Activated T-cell treated with anti-CD3 and anti-CD28 coated beads, Interleukin-2, amount 50 U/mL, for 48 hours (primary cell): ENCODE measurements at places on chromosomes 4 and X.

GRCh38 chr4:73053076-73053475, 16.4 kb downstream of the COX18 start:
- no peak for DNase-seq

DNA sequence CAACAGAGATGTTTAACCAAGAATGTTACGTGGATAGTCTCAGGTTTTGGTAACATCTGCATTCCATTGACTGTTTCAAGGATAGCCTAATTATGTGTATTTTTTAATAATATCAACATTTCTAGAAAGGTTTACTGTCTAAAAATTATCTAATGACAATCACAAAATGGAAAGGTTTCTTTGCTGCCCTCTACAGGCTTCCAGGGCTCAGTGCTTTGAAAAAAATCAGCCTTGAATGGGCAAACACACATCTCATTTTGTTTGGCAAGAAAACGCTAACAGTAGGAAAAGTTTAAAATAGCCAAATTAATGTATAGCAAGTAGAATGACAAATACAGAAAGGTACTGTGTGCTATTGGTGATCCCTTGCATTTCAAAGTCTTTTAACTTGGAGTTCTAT, 223.4 kb upstream of the PRPS2 start:
- DNase-seq: no peak

- DNase-seq: no peak
Observed at GRCh38 chr4:123667496-123667895, 270.9 kb downstream of the SPRY1 start.

DNA sequence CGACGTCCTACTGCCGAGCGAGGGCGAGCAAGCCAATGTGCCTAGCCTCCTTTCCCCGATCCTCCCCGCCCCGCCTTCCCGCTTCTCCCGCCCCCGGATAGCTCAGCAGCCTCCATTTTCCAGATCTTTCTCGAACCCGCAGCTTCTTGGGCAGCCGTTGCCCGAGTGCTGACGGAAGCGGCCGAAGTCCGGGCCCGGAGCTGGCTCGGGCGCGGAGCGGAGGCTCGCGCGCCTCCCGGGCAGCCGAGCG, 172 bp upstream of the HSPA4L start:
- no peak for DNase-seq

- DNase-seq: no peak
Observed at GRCh38 chrX:11579636-11580600, 85.8 kb downstream of the ARHGAP6 start.

DNA sequence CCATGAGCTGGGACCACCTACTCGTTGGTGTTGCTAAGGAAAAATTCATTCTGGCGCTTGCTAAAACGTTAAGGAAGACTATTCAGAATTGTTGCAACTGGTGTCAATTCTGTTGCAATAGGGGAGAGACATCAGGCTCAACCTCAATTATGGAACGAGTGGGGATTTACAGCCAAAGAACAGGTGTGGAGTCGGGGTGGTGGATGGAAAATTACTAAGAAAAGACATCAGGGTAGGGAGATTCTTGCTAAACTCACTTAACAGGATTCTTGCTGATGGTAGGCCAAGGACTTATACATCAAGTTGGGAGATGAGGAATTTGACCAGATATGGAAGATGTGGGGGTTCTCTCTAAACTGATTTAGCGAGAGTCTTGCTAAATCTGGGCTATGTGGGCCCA, 139.7 kb downstream of the TENM3 start:
- DNase-seq: no peak

GRCh38 chr4:38954727-38955126, 77.5 kb downstream of the TMEM156 start:
- no peak for DNase-seq

DNA sequence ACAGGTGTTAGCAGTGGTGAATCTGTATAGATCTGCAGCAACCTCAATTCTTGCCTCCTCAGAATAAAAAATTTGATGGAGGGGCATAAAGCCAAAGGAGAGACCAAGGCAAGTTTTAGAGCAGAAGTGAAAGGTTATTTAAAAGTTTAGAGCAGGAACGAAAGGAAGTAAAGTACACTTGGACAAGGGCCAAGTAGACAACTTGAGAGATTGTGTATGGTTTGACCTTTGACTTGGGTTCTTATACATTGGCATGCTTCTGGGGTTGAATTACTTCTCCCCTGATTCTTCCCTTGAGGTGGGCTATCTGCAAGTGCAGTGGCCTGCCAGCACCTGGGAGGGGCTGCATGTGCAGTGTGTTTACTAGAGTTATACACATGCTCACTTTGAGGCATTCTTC, 278.8 kb upstream of the NDST3 start:
- no peak for DNase-seq

DNA sequence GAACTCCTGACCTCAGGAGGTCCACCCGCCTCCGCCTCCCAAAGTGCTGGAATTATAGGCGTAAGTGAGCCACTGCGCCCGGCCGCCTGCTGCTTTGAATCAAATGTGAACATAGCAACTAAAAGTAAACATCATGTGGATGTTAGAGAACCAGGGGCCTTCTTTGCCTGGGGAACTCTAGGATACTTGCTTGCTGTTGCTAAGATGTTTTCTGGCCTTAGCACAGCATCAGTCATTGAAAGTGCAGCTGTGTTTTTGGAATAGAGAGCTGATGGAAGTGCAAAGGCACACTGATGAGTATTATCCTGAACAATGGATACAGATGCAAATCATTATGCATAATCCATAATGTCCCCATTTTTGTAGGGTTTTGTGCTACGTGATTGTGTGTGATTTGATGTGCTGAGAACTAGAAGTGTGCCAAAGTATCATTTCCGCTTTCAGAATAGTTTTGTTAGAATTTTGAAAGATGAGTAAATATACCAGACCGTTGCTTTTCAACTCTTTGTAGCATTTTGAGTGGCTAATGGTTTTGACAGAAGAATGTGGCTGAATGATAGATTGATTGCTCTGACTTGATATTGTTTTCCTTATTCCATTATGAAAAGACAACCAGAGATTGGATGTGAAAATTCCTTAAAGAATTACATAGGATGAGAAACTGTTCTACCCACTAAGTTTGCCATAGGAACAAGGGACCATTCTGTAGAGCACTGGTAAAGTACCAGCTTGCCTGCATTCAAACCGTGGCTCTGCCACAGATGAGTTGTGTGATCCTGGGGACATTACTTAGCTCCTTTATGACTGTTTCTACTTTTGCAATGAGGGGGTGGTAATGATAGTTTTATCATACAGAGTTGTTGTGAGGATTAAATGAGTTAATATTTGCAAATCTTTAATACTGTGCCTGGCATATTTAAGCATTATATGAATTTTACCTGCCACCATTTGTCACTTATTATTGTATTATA, 74.7 kb downstream of the REPS2 start:
- DNase-seq: no peak

GRCh38 chr4:17812125-17812524, 1.3 kb downstream of the NCAPG start:
- no peak for DNase-seq

- DNase-seq: peak; percentile 76
Observed at GRCh38 chrX:120603707-120604360, at the start of gene MCTS1. Gene MCTS1 (plus strand): TSS chrX:120604101. CDS start chrX:120604237, 136 bp downstream.

GRCh38 chrX:108696690-108697089, 39.7 kb downstream of the IRS4 start:
- no peak for DNase-seq

DNA sequence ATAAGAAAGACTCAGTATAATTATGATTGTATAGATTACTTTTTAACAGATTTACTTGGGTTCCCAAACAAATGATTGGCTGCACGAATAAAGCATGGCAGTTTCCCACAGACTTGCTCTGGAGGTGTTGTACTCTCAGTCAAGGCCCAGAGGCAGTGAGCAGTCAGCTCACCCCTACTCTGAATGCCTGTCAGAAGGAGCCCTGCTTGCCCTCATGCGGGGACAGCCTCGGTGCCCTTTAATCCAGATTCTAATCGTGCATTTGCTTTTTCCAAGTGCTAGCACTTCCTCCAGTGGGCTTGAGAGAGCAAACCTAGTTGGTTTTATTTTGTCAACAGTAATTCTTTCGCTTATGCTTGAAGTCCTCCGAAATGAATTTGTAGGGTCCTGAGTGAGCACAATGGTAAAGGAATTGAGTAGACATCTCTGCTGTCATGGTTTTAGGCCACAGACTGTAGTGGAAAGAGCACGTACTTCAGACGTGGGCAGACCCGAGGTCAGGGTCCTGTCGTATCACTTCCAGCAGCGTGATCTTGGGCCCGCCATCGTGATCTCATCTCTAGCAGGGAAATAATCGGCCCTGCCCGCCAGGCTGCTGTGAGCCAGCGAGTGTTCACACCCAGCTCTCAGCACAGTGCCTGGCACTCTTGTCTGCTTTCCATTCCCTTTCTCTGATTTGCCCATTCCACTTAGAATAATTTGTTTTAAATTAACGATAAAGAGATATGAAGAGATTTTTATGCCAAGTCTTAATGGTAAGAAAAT, 48.3 kb downstream of the GRK4 start:
- no peak for DNase-seq

DNA sequence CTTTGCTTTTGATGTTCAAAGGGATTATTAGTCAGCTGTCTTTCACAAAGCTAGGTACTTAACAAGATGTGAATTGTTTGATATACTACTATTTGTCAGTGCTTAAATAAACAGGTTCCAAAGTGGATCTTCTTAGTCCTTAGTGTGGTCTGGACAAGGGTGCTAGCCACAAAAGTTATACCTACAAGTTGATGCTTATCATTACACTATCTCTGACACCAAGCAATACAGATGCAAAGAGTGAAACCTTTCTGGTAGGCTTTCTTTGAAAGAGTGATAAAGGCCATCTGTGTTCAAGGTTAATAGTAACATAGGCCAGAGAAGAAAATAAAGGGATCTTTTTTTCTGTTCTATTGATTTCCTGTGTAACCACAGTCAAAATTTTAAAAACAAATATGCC, 12.2 kb upstream of the RBPJ start:
- no peak for DNase-seq

DNA sequence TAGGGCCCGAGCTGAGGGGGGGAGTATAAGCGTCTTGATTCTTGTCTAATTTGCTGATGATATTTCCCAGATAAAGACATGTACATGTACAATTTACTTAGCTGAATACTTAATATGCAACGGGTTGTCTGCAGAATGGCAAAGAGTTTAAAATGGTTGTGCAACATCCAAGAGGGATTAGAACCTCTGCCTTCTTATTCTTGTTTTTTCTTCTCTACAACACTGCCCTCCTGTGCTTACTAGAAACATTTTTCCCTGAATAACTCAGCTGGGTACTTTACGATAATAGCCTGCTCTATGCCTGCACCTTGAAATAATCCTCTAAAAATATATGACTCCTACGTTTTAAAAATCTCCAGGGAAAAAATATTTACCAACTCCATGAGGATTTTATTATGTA, 41.8 kb downstream of the INTS12 start:
- no peak for DNase-seq

DNA sequence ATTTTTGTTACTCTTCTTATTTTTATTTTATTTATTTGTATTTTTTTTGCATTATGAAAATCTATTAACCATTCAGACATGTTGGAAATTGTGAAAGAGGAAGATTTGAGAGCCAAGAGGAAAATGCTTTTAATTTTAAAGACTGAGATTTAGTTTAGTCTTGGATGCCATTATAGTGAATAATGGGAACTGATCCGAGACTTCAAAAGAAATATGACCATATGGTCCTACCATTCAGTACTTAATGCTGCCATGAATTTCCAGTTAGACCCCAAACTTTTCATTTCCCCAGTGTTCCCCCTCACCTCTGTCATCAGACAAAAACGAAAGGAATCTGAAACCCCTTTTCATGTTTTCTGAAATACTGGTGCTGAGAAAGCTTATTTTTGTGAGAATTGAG, 95.5 kb downstream of the TENM3 start:
- DNase-seq: no peak

DNA sequence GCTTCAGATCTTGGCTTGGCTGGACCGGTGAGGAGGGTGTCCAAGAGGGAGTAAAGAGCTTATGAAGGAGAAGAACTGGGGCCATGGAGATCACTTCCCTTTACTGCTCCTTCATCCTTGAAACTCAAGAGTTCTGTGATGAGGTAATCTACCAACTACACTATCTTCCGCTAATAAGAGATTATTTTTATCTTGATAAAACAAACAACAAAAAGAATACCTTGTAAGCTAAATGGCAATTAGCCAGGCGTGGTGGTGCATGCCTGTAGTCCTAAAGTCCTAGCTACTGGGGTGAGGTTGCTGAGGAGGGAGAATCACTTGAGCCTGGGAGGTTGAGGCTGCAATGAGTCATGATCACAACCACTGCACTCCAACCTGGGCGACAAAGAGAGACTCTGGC, 47.4 kb downstream of the HAUS3 start:
- DNase-seq: no peak

DNA sequence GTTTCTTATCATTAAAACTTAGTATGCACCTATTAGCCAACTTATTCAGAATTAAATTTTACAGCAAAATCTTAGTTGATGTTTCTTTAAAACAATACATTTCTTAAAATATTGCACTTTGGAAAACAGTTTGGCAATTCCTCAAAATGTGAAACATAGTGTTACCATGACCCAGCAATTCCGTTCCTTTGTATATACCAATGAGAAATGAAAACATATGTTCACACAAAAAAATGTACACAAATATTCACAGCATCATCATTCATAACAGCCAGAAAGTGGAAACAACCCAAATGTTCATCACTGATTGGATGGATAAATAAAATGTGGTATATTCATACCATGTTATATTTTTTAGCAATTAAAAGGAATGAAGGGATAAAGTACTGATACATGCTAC, 50.2 kb downstream of the WDR44 start:
- DNase-seq: no peak

GRCh38 chr4:171334549-171334948, 478.7 kb upstream of the GALNTL6 start:
- no peak for DNase-seq

DNA sequence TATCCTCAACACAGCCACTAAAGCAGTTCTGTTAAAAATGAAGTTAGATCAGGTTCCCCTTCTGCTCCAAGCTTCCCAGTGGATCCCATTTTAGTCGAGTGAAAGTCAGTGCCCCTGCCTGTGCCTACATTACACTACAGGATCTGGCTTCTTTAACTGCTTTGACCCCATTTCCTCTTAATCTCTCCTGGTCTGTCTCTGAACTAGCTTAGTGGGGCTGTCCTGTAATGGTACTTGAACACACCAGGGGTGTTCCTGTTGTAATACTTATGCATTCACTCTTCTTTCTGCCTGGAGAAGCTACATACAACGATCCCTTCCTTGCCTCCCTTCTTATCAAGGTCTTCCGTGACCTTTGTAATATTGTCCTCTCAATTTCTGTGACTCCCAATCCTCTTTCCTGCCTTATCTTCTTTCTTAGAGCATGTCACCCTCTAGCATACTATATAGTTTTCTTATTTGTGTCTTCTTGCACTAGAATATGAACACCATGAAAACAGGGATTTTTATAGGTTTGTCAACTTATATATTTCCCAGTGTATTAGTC, 16.7 kb downstream of the ARSJ start:
- no peak for DNase-seq

DNA sequence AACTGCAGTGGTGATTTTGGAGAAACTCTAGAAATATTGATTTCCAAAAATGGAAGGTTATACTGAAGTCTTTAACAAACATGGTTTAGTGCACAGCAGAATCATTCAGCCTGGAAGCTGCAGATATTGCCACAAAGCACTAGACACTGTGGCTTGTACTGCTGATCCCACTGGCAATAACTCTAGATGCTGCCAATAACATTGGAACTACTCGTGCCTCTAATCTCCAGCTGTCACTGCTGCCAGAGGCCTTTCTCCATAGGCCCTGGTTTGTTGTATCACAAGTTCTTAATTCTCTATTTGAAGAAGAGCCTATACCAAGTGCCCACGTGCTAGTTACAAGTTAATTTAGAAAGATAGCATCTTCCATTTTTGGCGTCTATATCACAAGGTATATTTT, 19.3 kb downstream of the DMP1 start:
- no peak for DNase-seq
